ENCODE measurements at places on chromosomes 16 and 17. TPM values are rescaled to one million over a fixed set of nuclear protein-coding genes. Genes with fewer than 3 reads are reported as not detected.
A peak's percentile ranks its signal among the peaks of the same experiment; 100 is the strongest.

The KRT15 gene
- total RNA-seq, result 24.1 TPM

The KRTAP9-2 gene
- total RNA-seq, result not detected

The TP53TG3B gene
- not detected for total RNA-seq

DNA sequence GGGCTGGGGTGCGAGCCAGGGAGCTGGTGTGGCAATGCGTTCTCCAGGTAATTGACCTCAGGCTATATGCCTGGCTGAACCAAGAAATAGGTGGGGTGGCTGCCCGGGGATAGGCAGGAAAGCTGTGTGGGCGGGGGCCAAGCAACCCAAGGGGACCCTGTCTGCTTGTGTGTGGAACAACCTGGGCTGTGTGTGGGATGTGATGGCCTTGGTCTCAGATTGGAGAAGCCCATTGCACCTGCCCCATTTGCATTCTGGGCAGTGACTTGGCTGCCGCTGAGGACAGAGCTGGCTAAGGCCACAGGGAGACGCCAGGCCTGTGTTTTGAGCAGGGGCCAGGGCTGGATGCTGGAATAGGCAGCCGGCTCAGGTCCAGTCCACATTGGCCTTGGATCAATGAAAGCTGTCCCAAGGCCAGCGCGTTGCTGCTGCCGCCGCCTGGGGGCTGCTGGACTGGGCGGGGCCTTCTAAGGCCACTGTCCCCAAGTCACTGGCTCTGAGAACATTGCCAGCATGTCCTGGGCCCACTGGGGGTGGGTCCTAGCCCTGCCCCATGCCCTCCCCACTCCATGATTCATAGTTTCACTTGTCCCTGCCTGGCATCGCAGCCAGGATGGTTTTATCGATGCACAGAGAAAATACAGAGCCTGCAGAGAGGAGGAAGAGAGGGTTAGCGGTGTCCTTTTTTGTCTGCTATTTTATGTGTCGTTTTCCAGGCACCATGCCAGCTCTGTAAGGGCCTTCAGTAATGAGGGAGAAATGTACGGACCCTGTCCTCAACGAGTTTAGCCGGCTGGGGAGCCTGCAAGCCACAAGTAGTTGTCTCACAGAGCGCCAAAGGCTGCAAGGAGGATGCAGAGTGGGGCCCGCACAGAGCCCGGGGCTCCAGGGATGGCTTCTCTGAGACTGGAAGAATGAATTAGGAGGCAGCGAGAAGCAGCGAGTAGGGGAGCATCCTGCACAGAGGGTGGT is 43.9 kb downstream of the NKD1 start:
- peak; percentile 82 for DNase-seq

GRCh38 chr17:27596096-27596495 is 34.9 kb upstream of the LGALS9 start:
- peak; percentile 98 for DNase-seq

DNA sequence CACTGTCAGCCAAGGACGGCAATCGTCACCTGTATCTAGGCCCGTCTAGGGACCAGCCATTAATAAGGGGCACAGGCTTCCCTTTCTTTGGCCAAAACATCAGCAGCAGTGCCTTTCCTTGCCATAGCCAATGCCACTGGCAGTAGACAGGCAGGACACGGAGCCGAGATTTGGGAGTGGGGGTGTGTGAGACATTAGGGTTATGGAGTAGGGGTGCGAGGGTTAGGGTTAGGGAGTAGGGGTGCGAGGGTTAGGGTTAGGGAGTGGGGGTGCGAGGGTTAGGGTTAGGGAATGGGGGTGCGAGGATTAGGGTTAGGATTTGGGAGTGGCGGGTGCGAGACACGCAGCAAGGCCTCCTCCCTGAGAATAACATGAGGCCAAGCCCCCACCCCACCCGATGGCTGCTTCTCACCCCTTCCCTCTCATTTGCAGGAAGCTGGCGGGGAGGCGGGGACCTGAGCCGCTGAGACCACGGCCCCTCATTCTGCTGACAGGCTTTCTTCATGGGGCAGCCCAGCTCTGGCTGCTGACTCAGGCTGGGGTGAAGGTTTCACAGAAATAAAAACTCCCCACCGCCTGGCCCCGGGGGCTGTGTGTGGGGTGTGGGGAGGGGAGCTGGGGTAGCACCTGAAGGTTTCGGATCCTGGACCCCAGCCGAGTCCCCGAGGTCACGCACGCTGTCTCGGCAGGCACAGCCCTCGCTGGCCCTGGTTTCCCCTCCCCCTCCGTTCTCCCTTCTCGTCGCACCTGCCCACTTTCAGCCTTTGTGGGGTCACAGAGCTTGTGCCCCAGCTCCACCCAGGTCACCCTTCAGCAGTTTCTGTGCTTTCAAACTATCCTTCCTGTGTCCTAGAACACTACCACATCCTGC is 93.8 kb downstream of the PGS1 start:
- DNase-seq, result no peak

GRCh38 chr17:12316021-12316420 is 295.3 kb downstream of the MAP2K4 start:
- no peak for DNase-seq

GRCh38 chr17:34667656-34668055 is 88.3 kb downstream of the TMEM132E start:
- DNase-seq, result no peak

DNA sequence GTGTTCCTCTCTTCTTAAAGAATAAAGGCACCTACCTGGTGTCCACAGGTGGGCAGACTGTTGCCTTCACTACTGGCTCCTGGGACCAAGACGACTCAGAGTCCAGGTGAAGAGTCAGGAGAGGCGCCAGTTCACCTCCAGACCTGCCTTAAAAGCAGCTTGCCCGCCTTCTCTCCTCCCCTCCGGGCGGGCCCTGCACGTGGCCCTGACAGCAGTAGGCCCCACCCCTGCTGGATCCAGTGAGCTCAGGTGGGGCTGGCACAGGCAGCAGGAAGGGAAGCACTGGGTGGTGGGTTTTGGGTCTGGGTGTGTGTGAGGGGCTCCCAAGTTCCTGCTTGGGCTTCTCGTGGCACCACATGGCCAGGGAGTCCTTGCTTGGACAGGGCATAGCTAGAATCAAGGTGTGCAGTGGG is at the start of gene TNS4:
TNS4 (minus strand) TSS at position 125 of the 413 bp plus-strand sequence. CDS start 5,198 bp downstream, outside the sequence.
- no peak for DNase-seq

Data from umbilical cord (tissue), 2 donors.